Kidney tubule cell (primary cell): ENCODE measurements at places on chromosomes 13 and 19.
A peak's percentile ranks its signal among the peaks of the same experiment; 100 is the strongest.

- DNase-seq, result no peak
Measured at GRCh38 chr13:100789968-100790367, 115.4 kb upstream of the TMTC4 start.

DNA sequence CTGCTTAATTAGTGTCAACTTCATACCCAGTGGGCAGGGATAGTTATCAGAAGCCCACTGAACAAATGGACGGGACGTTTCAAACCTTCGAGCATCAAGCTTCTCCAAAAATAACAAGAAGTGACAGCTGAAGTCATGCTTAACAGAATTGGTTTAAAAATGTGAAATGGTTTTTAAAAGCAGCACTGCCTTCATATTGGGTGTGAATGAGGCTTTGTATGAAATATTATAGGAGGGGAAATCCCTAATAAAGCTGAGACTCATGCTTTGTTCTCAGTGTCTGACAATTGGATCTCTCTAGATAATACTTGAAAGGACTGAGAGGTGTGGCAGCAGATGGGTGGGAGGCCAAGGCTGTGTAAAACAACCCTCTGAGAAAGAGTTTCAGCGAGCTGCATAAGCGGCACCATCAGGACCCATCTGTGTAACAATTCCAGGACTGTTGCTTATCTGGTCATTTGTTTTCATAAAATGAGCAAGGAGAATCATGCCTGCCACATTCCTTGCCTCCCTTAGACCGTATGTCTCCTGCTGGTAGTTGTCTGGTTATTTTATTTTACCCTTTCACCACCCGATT, 667.7 kb downstream of the DIAPH3 start:
- no peak for DNase-seq

GRCh38 chr19:1177322-1178114, 3.5 kb upstream of the SBNO2 start:
- peak; percentile 98 for DNase-seq

- DNase-seq, result no peak
Measured at GRCh38 chr13:26604784-26605545, 47.5 kb downstream of the WASF3 start.

DNA sequence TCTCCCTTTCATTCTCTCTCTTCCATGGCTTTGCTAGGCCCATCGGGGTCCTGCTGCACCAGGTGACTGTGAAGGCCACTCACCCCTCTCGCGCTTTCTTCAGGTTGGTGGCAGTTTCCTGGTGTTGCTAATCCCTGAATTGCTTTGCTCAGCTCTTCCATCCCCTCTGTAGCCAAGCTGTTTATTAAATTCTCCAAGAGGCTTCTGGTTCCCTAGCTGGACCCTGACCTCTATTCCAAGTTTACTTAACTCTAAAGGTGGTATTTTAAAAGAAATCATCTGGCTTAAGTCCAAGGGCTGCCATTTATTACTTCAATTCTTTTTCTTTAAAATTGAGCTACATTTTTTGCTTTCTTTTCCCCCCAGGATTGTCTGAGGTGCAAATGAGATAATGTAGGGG, 32.7 kb upstream of the MICU2 start:
- no peak for DNase-seq

GRCh38 chr13:78258304-78258703, 339.7 kb upstream of the EDNRB start:
- no peak for DNase-seq

DNA sequence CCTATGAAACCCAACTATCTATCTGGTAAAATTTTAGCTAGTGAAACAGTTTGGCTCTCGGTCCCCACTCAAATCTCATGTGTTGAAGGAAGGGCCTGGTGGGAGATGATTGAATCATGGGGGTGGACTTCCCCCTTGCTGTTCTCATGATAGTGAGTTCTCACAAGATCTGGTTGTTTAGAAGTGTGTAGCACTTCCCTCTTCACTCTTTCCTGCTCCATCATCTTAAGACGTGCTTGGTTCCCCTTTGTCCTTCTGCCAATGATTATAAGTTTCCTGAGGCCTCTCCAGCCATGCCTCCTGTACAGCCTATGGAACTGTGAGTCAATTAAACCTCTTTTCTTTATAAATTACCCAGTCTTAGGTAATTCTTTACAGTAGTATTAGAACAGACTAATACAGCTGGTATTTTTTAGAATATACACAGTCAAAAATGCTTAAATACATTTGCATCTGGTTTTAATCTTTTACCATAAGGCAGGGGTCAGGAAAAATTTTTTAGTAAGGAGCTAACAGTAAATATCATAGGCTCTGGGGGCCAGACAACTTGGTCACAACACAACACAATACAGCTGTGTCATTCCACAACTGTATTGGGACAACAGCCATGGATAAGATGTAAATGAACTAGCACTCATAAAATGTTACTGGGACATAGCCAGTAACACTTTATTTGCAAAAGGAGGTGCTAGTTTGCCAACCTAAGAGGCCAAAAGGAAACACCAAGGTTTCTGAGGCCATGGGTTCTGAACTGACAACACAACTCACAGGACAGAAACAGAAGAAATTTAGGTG, 24.3 kb downstream of the DZIP1 start:
- DNase-seq, result no peak

- no peak for DNase-seq
Measured at GRCh38 chr13:38073931-38074330, 204.4 kb upstream of the TRPC4 start.

- no peak for DNase-seq
Measured at GRCh38 chr19:56091751-56092546, 29.1 kb downstream of the ZNF787 start.

DNA sequence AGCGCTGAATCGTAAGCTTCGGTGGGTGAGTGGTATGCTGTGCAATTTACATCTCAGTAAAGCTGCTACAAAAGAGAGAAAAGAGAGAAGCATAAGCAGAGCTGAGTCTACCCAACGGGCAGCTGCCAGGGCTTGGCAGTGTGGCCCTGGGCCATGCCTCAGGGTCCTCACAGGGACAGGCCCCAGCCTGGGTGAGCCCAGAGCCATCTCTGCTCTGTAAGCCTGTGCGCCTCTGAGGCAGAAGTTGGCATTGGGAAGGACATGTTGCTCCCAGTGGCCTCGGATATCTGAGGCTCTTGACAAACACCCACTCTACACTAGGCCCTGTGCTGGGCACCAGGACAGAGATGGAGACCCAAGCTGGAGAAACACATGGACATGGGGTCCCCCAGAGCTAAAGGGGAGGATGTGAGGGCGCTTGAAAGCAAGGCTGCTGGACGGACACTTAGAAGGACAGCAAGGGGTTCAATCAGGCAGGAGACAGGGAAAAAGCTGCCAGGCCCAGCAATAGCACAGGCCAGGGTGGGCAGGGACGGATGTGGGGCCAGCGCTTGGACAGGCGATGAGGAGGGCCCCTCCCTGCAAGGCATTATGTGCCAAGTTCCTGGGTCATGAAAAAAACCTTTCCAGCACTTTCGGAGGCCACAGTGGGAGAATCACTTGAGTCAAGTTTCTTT, 14.7 kb downstream of the PPP6R1 start:
- DNase-seq, result no peak

DNA sequence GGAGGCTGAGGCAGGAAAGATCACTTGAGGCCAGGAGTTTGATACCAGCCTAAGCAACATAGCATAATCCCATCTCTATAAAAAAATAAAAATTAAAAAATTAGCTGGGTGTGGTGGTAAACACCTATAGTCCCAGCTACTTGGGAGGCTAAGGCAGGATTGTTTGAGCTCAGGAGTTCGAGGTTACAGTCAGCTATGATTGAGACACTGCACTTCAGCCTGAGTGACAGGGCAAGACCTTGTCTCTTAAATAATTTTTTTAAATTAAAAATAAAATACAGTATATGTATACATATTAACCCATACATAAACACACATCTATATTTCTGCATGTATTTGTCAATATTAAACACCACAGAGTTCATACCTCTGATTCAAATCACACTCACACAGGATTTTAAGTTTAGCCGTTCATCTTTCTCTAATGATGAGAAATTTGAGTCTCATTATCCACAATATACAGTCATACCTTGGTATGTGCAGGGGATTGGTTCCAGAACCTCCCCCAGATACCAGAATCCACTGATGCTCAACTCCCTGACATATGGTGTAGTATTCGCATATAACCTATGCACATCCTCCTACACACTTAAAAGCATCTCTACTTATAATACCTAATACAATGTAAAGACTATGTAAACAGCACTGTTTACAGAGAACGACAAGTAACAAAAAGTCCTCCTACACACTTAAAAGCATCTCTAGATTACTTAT, 44.7 kb downstream of the PSPC1 start:
- DNase-seq, result no peak

GRCh38 chr19:46107371-46107770, 17.1 kb downstream of the IGFL3 start:
- no peak for DNase-seq

- DNase-seq, result no peak
Measured at GRCh38 chr19:5128936-5129389, 160.1 kb downstream of the KDM4B start.

DNA sequence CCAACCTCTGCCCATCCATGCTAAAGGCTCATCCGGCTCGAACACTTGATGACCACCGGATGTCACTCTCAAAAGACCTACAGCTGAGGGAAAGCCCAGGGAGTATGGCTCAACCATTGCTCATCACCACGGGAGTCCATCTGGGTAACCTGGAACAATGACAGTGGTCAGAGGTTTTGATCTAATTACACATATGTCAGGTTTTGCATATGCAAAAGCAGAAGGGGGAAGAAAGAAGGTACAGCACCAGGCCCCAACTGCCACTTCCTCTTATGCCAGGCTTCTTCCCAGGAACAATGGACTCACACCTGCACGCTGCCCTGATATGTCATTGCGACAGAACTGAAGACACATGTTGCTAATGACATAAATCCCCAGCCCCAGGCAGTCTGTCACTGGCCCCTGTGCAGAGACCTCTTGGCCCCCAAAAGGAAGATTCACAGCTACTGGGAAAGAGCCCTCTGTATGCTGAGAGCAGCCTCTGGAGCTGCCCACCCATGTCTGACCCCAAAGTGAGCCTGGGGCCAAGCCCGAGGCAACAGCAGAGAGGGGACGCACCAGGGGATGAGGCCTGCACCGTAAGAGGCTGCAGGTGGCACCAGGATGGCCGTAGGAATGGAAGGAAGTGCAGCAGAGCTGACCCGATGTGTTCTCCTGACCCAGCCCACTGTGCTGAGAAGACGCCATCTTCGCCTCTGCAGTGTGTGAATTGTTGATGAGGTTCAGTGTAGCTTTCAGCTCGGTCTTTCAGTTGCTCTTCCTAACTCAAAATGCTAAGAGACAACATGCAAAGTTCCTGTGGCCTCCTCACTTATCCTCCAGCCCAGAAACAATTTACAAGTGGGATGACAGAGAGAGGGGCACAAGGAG, 26.3 kb downstream of the EPS15L1 start:
- DNase-seq, result peak; percentile 92

DNA sequence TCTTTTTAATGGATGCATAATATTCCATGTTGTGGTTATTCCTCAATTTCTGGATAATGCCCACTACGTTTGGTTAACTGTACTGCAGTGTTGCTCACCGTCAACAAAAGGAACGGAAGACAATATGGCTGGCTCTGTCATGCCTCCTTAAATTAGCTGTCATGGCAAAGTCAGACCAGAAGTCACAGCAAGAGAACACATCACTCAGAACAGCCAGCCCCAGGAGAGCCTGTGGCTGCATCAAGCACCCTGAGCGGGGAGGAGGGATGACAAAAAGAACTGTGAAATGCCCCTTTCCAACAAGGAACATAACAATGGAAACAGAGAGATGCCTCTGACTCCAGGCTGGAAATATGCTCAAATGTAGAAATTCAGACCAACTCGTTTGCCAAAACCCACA, 366.0 kb upstream of the ZNF507 start:
- no peak for DNase-seq

DNA sequence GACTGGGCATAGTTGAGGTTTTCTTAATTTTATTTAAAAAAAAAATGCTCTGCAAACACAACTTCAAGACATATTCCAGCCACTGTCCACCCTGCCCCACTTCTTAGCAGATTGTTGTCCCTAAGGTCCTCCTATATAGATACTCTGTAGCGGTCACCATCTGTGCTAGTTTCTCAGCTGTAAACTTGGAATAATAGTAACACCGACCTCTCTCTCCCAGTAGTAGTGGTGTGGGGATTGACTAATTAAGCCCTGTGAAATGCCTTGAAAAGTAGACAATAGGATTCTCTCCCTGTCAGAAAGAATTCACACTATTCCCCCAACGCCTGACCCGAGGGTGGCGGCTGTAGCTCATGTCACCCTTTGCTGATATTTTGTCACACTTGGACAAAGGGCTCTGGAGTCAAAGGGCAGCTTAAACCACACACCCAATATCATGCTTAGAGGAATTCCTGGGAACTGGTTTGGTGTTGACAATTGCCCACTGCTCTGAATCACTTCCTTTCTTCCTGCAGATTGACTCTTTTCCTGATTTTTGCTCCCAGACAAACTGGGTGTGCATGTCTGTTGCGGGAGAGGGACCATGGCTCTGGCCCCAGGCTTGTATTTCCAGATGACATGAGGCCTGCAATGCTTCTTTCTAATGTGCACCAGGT, 9.2 kb upstream of the SERP2 start:
- peak; percentile 90 for DNase-seq

DNA sequence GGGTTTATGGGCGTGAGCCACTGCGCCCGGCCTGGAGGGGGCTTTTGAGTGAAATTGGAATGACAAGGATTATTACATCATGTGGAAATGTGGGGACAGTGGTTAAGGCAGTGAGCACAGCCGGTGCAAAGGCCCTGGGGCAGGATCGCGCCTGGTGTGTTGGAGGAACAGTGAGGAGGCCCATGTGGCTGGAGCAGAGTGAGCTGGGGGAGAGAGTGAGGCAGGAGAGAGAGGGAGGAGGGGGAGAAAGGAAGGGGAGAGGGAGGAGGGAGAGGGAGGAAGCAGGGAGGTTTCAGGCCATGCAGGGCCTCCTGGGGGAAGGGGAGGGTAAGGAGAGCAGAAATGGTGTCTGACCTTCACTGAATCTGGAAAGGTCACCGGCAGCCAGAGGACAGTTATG, 11.3 kb upstream of the CELF5 start:
- DNase-seq, result no peak

DNA sequence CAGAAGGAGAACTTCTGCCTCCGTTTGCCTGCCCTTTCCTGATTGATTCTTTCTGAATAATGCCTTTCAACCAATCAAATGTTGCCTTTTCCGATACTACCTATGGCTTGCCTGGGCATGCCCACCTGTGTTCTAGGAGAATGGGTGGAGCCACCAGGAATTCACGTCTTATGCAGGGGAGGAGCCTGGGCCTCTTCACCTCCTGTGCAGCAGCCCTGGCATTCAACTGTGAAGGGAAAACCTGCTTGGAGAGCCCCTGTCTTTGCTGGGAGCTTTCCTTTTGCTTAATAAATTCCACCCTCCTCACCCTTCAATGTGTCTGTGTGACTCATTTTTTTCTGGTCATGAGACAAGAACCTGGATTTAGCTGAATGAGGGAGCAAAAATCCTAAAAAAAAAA, 730.7 kb downstream of the UQCRFS1 start:
- peak; percentile 81 for DNase-seq

- DNase-seq, result no peak
Measured at GRCh38 chr19:35166100-35167063, 11.8 kb downstream of the FXYD5 start.

GRCh38 chr19:46785054-46785979, 3.1 kb downstream of the SLC1A5 start:
- DNase-seq, result peak; percentile 95

- no peak for DNase-seq
Measured at GRCh38 chr13:106650690-106651205, 82.8 kb upstream of the ARGLU1 start.

- DNase-seq, result no peak
Measured at GRCh38 chr19:52739576-52739975, 4.7 kb upstream of the ZNF611 start.
